ENCODE measurements at places on chromosomes 7 and 10.

GRCh38 chr7:159098811-159099655 lies 45.6 kb downstream of the VIPR2 start:
- DNase-seq, result no peak

GRCh38 chr10:68550747-68551411 lies 9.3 kb upstream of the TET1 start:
- no peak for DNase-seq

DNA sequence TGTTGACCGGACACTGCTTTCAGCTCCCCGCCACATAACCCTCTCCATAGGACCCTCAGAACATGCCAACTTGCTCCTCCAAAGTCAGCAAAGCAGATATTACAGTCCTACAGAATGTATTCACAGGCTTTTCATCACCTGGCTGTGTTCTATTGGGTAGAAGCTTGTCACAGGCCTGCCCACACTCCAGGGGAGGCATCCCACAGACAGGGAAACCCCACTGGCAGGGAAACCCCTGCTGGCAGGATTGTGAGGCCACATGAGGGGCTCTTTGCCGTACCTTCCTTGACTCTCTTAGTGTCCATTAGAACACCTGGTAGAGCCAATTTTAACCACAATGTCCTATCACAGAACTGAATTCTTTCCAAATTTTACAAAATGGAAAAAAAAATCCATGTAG lies 344.2 kb upstream of the MGMT start:
- no peak for DNase-seq

DNA sequence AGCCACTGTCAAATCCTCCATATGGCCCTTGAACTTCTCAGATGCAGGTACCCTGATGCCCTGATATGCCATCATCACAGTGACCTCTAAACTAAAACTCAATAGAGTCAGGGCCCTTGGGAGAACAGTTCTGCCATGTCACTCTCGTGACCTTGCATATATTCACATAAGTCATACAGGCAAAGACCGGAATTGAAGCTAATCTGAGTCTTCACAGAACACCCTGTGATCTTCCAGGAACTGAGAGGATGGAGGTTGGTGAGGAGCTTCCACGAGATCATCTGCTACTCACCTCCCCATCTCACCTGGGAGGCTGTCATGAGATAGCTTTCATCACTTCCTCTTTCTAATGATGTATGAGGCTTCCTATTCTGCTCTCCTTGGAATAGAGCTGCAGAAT lies 228.7 kb upstream of the CCDC6 start:
- DNase-seq, result no peak

GRCh38 chr7:34425631-34426384 lies 232.2 kb upstream of the NPSR1 start:
- no peak for DNase-seq

All from NCI-H1417 treated with DMSO at 0.1 percent for 48 hours (cell line).